ENCODE measurements at places on chromosomes 12 and 14. TPM values are rescaled to one million over a fixed set of nuclear protein-coding genes. Genes with fewer than 3 reads are reported as not detected.

SIRT4 gene
- total RNA-seq = 2.5 TPM

SDSL gene
- 0.61 TPM for total RNA-seq

SLC2A14 gene
- 0.09 TPM for total RNA-seq

ABCC9 gene
- total RNA-seq = 0.02 TPM

DNA sequence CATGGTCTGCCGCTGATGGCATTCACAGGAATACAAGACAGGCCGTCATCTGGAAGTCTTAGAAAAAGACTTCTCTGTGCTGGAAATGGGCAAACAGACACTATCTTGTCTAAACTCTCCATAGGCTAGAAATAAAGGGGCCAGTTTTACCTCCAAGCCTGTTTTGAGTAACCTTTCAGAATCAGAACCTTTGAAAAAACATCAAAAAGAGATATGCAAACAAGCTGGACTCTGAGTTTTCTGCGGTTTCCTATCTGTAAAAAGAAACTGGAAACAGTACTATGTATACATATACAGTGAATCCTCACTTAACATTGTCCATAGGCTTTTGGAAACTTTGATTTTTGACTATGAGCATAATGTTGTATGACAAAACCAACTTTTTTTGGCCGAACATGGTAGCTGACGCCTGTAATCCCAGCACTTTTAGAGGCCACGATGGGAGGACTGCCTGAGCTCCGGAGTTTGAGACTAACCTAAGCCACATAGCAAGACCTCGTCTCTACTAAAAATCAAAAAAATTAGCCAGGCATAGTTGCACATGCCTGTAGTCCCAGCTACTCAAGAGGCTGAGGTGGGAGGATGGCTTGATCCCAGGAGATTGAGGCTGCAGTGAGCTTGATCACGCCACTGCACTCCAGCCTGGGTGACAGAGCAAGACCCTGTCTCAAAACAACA, 92.9 kb upstream of the MAX start:
- no peak for DNase-seq
- peaks cover 2% of the 10 kb centered on the region for H3K36me3 ChIP-seq
- no peaks in the 10 kb centered on the region for H3K27me3 ChIP-seq
- H3K4me3 ChIP-seq = no peak overlapping the region
- peaks cover 8% of the 10 kb centered on the region for H3K4me1 ChIP-seq
- no peak overlapping the region for H3K27ac ChIP-seq

DNA sequence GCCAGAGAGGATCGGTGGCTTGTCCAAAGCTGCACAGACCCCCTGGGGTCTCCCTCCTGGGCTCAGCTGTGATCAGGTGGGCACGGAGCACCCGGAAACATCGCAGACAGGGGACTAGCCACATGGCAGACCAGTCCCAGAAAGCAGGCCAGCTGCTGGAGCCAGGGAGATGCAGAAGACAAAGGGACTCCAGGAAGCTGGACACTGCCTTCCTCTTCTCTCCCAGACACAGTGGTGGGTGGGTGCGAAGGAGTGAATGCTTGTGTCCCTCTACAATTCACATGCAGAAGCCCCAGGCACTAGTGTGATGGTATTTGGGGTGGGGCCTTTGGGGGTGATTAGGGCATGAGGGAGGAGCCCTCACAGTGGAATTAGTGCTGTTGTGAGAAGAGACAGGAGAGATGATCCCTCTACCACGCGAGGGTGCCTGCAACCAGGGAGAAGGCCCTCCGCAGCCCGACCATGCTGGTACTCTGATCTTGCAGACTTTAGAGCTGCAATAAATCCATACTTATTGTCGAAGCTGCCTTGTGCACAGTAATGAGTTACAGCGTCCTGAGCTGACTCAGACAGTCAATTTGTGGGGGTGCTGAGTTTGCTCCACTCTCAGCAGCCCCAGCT, 95.2 kb downstream of the CALM1 start:
- no peak for DNase-seq
- H3K27ac ChIP-seq = no peak overlapping the region
- H3K36me3 ChIP-seq = no peaks in the 10 kb centered on the region
- H3K4me1 ChIP-seq = no peaks in the 10 kb centered on the region
- no peak overlapping the region for H3K4me3 ChIP-seq
- H3K27me3 ChIP-seq = no peaks in the 10 kb centered on the region

GRCh38 chr14:64968167-64968566, 4.0 kb downstream of the RAB15 start:
- no peak overlapping the region for H3K4me3 ChIP-seq
- DNase-seq = no peak
- peaks cover 10% of the 10 kb centered on the region for H3K4me1 ChIP-seq
- H3K27me3 ChIP-seq = peaks cover 5% of the 10 kb centered on the region

GRCh38 chr12:50282721-50283228, 545 bp downstream of the LIMA1 start:
- H3K4me3 ChIP-seq = peak overlapping the region; percentile 84
- no peaks in the 10 kb centered on the region for H3K36me3 ChIP-seq
- peaks cover 15% of the 10 kb centered on the region for H3K27me3 ChIP-seq
- peak overlapping the region; percentile 75 for H3K27ac ChIP-seq

- H3K4me1 ChIP-seq = peaks cover 14% of the 10 kb centered on the region
- no peaks in the 10 kb centered on the region for H3K27me3 ChIP-seq
- peak overlapping the region; percentile 39 for H3K27ac ChIP-seq
- peaks cover 75% of the 10 kb centered on the region for H3K36me3 ChIP-seq
- DNase-seq = no peak
These were observed 38.6 kb upstream of the GPR68 start for GRCh38 chr14:91282954-91283645.

GRCh38 chr14:57389646-57390036, 745 bp upstream of the NAA30 start:
- no peak for DNase-seq
- H3K36me3 ChIP-seq = peaks cover 16% of the 10 kb centered on the region
- peak overlapping the region; percentile 93 for H3K4me3 ChIP-seq
